Stimulated activated CD4-positive, alpha-beta T cell treated with anti-CD3 and anti-CD28 coated beads, Interleukin-1b, Interleukin-23, amount 100 ng/mL, for 24 hours (primary cell): ENCODE measurements at places on chromosomes 12 and 14.

GRCh38 chr14:101979666-101980065 lies 15.3 kb downstream of the DYNC1H1 start:
- DNase-seq = no peak

- no peak for DNase-seq
Observed at GRCh38 chr12:63917864-63918799, 73.6 kb downstream of the SRGAP1 start.

DNA sequence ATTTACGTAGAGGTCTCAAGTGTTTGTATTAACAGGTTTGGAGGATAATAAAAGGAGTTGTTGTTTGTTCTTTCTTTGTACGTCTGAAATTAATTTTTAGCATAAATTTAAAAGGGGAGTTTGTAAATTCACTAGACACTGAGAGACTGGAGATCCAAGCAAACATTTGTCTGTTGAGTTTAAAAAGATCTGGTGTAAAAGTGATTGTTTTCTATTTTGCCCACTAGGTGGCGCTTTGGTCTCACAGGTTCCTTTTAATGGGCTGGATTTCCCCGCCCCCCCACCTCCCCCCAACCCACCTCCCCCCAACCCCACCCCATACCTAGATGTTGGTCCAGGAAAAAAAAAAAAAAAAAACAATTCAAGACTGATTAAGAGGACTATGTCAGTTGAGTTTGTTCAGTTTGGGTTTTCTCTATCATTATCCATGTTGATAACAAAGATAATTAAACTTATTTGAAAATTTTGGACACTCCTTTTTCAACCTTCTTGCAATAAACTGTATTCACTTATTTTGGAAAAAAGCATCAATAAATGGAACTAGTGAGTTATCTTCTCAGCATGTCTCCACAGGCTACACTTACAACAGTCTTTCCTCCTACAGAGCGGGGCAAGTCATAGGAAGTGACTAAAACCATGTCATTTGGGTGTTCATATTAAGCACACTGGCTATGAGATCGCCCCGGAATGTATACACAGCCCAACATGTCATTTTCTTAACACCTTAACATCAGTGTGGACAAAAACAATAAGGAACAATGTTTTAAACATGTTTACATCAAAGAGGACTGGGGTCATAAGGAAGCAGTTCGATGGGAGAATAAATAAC lies 841.1 kb downstream of the NRXN3 start:
- no peak for DNase-seq

GRCh38 chr12:104802208-104802607 lies 155.9 kb downstream of the SLC41A2 start:
- no peak for DNase-seq

GRCh38 chr12:2876431-2877046 lies 435 bp downstream of the FOXM1 start:
- no peak for DNase-seq

GRCh38 chr14:64726585-64726890 lies 22.3 kb downstream of the PLEKHG3 start:
- DNase-seq = no peak

- DNase-seq = no peak
Observed at GRCh38 chr12:12016284-12017100, 54.2 kb upstream of the BCL2L14 start.

DNA sequence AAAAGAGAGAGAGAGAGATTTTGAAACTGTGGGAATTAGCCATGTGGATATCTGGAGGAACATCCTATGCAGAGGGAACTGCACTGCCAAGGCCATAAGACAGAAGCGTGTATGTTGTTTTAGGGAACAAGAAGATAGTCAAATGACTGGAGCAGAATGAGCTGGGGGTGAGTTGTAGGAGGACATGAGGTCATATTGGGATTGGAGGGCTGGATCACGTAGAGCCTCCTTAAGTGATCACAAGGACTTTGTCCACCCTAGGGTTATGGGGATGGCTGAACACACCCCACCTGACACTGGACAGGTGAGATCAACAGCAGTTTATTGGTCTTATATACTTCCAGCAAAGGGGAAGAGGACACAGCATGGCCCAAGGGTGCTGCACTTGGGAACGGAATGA lies 8.2 kb upstream of the CGRRF1 start:
- no peak for DNase-seq

DNA sequence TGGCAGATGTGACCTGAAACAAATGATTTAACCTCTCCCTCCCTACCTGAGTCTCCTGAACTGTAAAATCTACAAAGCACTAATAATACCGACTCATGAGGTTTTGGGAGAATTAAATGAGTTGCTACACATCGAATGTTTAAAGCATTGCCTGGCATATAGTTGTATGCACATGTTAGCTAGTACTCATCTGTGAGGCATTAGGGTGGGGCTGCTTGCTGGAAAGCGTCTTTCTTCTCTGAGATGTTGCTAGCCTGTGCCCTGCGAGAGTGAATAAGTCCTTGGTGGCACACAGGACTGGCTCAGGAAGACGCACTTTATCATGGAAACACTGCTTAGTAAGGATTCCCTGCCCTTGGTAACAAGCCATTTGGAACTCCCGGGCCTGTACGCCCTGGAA lies 6.1 kb downstream of the RAPGEF3 start:
- no peak for DNase-seq

DNA sequence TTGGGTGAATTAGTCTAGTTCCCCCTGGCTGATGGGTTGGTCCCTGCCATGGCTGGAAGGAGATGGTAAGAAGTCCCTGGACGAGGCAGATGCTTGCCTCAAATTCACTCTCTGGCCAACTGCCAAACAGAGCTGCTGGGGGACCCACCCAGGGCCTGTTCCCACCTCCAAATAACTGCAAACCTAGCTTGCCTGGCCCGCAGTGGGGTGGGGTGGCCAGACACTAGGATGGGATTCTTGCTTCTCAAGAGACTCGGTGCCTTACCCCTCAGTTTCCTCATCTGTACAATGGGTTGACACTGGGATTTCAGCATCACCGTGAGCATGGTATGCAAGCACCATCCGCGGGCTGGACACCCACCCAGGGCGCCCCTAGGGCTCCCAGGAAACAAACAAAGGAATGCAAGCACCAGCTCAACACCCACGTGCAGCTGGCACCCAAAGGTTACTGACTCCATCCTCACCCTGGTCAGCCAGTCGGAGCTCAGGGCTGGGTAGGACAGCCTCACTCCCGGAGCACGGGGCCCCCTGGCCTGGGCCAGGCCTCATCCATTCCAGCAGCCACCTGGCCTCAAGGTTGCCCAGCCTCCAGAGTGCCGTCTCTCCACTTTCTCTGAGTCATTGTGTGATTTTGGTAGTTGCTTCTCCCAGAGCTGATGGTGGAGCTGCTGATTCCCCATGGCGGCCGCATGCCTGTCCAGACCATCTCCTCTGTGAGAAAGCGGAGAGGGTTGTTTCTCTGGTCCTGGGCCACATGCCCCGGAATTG lies 205.2 kb upstream of the RTL1 start:
- DNase-seq = no peak

DNA sequence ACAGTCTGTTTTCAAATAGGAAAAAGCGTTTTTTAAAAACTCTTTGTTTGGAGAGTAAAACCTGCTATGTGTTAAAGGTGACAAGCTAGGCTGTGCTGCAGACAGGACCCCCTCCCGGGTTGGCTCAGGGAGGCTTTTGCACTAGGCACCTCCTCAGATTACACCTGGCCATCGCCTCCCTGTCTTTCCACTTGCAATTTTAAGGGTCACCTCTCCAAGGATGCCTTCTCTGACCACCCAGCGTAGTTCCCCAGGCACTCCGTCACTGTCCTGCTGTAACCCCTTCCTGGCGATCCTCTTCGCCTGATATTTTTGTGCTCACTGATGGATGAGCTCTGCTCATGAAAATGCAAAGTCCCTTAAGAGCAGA lies 80.7 kb downstream of the NTF3 start:
- no peak for DNase-seq

GRCh38 chr14:22448035-22448904 lies 140.8 kb downstream of the DAD1 start:
- no peak for DNase-seq

- DNase-seq = no peak
Observed at GRCh38 chr14:71206766-71207371, 299.6 kb downstream of the PCNX1 start.

DNA sequence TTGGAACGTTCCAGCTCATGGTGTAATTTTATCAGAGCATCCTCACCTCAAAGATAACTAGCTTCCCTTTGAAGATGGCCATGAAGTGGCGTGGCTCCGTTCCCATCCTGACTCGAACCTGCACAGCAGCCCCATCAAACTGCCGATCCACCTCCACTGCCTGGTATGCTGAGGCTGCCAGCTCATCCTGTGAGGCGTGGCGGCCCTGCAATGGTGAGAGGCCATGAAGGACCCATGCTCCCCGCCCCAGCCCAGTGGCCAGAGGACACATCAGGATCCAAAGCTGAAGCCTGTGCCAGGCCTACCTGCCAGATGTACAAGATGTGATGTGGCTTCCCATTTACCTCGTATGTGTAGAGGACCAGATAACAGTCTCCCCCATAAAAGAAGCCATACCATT lies 11.2 kb downstream of the AVIL start:
- DNase-seq = no peak

- no peak for DNase-seq
Observed at GRCh38 chr12:70788774-70789173, 131.8 kb downstream of the PTPRR start.

DNA sequence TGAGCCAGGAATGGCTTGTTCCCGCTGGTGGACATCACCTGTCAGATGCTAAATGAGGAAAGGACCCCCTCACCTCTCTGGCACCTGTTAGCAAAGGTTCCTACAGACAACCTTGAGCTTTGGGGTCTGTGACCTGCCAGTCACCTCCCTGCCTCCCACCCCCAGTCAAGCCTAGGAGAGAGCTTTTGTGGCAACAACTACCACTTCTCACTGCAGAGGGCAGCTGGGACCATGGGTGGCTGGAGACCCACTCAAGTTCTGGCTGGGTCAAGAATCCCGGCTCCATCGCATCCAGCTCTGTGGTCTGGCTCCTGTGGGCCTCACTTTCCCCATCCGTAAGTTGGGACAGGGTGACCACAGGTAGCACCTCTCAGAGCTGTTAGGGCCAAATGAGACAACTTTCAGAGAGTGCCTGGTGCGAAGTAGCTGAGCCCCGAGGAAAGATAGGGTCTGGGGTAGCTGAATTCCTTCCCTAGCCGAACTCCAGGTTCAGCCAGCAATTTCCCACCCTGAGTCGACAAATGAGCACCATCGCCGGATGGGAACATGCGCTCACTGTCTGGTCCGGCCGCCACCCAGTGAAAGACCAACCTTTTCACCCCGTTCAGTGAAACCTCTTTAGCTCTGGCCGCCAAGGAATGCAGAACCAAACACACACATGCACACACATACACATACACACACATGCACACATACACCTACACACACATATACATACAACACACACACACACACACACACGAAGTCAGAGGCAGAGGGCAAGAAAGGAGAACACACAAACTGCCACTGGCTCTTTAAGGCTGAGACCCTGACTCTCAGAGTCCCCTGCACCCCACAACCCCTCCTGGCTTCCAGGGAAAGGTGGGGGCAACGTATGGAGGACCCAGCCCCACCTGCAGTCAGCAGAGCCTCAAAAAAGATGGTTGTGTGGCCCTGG lies 1.9 kb downstream of the TMEM119 start:
- DNase-seq = no peak

- DNase-seq = no peak
Observed at GRCh38 chr14:70515811-70516210, 19.0 kb downstream of the ADAM20 start.

DNA sequence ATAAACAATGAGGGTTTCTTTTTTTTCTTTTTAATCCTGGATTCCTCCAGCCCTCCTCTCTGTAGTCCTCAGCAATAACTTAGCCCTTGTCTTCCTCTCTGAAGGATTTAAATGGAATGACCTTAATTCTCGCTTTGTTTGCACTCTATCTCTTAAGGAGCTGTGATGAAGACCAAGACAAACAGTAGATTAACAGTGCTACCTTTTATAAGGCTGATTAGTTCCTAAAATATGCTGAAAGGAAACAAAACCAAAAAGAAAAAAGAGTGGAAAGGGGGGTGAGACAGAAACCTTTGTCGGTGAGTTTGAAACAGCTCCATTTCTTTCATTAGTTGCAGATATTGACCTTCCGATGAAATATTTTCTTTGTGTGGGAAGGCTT lies 38.7 kb upstream of the PTCSC3 start:
- no peak for DNase-seq

- no peak for DNase-seq
Observed at GRCh38 chr14:23335623-23336022, 14.4 kb downstream of the PABPN1 start.

GRCh38 chr12:48869191-48869590 lies 3.5 kb upstream of the RND1 start:
- no peak for DNase-seq
